T follicular helper cell (primary cell): ENCODE measurements at places on chromosomes 2 and 18.

- DNase-seq = no peak
Measured at GRCh38 chr2:205187731-205188130, 494.6 kb upstream of the NRP2 start.

DNA sequence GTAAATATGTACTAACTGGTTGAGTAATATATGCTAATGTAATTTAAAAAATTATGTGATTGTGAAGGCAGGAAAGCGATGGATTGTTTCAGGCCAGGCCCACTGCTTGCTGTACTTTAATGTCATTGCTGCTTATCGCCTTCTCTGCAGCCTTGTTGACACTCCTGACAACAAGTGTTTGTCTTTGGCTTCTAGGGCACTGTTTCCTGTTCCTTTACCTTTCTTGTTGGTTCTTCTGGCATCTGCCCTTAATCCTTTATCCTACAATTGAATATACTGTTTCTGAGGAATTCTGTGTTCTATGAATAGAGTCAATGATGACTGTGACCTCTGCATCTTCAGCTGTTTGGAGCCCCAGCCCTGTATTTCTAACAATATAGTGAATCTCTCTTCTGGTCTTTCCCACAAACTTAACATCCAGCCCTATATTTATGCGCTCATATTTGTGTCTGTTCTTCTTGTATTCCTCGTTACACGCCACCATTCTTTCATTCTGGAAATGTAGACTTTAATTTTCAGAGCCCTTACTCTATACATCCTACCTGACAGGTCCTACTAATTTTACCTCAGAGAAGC lies 17.6 kb downstream of the ACSL3 start:
- DNase-seq = no peak

GRCh38 chr2:170017860-170018532 lies 160.0 kb upstream of the MYO3B start:
- no peak for DNase-seq

DNA sequence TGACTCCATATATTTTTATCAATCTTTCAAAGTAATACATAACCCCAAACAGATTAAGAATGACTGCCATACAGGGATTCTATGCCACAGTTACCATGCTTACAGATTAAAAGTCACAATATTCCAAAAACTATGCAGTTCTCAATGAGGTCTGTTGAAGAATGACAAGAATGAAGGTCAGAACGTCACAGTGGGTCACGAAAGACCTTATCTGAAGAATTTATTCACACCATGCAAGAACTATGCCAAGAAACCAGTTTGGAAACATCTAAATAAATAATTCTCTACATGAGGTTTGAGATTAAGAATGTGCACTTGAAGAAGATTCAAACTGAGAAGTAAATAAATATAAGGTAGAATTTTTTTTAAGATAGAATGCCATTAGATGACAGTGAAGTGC lies 253.3 kb downstream of the EXOC6B start:
- DNase-seq = no peak

GRCh38 chr2:118814368-118814767 lies 33.1 kb downstream of the EN1 start:
- DNase-seq = no peak

- no peak for DNase-seq
Measured at GRCh38 chr2:40497251-40497859, 45.5 kb upstream of the SLC8A1 start.

- DNase-seq = no peak
Measured at GRCh38 chr2:239951129-239951734, 73.9 kb downstream of the NDUFA10 start.

DNA sequence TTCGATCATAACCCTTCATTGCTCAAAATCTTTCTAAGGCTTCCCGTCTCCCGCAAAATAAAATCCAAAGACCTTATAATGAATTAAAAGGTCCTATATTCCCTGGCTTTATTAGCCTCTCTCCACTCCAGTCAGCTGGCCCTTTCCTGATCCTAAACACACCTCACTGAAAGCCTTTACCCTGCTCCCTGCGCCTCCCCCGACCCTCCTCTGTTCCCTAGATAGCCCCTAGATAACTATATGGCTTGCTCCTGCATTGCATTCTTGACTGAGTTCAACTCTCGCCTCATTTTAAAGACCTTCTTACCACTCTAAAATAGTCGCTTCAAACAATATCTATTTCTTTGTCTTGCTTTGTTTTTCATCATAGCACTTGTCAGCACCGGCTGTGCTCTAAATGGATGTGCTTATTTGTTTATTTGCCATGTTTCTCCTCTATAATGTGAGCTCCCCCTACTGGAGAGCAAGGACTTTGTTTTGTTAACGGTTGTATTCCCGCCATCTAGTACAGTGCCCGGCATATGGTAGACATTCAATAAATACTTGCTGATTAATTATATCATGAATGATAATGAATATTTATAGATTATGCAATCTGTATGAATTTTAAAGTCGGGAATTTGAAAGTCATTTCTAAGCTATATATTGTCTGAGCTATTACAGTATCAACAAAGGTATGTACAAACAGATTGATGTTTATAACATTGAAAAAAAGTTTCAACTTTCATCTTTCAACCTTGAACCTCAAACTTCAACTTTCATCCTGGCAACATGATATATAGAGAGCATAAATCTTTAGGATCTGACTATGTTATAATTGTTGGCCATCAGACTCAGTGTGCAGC lies 32.4 kb upstream of the VIT start:
- no peak for DNase-seq

DNA sequence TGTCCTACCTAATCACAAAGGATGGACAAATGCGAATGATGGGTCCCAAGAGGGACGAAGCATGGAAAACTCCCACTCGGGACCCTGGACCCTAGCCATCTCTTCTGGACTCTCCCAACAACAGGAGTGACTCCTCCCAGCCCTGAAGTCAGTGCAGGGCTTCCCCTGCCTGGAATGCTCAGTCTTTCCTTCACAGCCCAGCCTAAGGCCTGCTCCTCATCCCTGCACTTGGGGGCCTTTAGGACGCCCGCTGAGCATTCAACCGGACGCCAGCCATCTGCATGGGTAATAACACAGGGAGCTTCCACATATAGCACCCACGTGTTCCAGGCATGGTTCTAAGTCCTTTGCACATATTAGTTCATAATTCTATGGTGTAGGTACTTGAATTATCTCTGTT lies 237.5 kb downstream of the KLHL29 start:
- DNase-seq = no peak

GRCh38 chr2:26696351-26696816 lies 3.9 kb downstream of the KCNK3 start:
- no peak for DNase-seq

DNA sequence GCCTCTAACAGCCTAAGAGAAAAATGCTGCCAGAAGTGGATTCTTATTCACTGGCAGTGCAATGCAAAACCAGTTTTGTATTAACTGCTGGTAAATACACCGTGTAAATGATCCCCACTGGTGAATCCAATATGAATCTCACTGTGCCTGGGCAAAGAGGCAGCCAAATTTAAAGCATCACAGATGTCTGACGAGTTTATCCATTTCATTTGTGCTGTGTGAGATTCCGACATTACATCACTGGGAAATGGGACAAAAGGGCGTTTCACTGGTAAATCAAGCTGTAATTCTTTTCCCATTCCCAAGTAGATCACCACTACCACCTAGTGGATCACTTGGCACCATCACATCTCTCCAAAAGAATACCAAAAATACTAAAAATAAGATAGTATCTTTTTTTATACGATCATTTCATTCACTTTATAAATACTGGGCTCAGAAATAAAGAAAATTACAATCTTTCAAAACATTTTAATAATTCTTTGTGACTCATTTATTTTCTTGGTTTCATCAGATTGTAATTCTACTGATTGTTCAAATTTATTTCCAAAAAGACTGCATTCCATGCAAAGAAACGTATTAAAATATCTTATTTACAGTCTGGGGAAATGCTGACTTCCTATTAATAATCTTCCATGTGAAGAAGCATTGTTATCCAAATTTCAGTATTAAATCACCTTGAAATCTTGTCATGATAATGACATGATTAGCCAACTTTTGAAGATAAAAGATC lies 125.6 kb downstream of the GRB14 start:
- no peak for DNase-seq

DNA sequence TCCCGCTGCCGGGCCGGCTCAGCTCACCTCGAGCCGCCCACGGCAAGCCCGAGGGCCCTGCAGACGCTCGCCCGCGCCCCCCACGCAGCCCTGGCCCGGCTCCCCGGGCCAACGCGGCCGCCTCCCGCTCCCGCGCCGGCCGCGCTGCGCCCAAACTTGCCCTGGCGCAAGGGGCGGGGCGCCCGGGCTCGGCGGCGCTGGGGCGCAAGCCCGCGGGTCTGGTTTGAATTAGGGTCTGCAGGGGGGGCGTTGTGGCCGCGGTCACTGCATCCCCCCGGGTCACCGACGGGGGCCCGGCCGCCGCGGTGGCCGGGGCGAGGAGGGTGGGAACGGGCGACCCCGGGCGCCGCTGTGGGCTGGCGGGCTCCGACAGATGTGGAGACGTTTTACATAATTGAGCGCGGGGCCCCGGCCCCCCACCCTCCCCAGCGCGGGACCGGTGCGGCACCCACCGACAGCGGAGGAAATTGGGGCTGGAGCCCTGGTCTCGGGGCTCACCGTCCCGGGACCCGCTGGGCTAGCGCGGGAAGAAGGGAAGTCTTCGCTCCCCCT lies 690 bp downstream of the SDC1 start:
- no peak for DNase-seq

GRCh38 chr2:59308108-59308507 lies 1067.0 kb upstream of the FANCL start:
- DNase-seq = no peak

DNA sequence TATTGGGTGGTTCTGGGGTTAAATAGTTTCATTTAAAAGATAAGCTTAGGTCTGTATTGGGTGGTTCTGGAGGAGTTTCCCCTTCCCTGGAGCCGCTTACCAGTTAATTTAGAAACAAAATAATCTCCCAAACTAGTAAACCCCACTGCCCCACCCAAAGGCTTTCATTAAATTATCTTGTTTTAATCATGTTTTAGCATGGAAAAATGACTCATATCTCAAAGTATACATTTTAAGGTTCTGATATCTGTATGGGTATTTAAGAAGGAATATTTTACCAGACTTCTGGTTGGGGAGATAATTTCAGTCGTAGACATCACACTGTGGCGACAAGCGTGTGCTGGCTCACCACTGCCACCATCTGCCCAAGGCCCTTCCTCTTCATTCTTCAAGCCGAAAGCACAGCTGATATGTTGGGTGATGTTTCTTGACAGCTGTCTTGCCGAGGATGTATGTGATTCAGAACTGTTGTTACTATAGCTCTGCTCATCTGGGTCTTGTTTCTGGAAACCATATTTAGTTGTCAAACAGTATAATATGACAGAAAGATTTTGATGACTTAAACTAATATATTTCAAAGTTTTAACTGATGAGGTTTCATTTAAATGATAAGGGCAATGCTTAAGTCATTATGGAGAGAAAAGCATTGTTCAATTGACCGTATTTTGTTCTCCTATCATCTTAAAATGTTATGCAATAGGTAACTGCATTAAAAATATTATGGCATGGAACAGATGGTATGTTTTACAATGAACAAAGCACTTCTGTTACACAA lies 5.1 kb downstream of the FIGLA start:
- DNase-seq = no peak

DNA sequence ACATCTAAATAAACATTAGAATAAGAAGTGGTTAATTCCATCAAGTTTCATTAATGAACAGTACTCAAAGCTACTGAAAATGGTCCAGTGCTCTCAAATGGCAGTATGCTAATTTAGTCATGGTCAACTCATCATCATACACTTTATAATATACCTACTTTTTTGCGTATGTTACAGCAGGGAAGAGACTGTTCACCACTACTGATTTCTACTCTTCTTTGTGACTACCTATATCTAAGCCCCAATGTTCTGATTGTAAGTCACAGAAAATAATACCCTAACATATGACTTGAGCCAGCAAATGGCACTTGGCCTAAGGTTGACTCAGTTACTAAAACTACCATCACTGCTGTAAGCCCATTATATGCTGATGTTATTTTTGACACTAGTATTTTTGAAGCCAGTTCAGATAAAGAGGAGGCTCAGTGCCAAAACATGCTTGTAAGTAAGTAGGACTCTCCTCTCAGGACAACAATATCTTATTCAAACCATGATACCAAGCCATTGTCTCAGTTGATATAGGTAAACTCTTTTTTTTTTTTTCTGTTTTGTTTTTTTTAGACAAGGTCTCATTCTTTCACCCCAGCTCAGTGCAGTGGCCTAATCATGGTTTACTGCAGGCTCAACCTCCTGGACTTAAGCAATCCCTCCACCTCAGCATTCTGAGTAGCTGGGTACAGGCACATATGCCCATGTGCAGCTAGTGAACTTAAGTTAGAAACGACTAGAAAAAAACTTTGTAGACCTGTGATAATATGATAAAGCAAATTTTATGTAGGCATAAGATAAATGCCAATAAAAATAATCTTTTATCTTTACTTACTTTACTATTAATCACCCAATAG lies 266.9 kb downstream of the ZNF385B start:
- DNase-seq = no peak

- DNase-seq = no peak
Measured at GRCh38 chr18:27363872-27364271, 178.8 kb upstream of the CHST9 start.

DNA sequence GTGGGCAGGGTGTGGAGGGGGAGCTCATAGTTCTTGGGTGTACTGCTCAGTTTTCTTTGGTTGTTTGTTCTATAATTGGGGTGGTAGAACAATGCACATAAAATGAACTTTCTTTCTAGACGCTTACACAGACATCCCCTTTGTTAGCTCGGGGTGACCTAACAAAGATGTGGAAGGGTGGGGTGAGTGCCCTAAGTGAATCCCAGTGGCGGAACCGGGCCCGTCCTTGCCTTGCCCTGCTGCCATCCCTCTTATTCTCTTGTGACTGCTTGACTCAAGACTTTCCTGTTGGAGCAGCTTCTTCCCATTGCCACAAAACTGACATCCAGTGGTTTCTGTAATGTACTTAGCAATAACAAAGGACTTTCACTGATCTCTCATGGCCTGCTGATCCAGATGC lies 268.1 kb downstream of the PTGR3 start:
- no peak for DNase-seq

GRCh38 chr2:113122364-113122763 lies 5.0 kb upstream of the IL1RN start:
- DNase-seq = no peak

GRCh38 chr2:23605236-23605635 lies 220.3 kb downstream of the KLHL29 start:
- no peak for DNase-seq

DNA sequence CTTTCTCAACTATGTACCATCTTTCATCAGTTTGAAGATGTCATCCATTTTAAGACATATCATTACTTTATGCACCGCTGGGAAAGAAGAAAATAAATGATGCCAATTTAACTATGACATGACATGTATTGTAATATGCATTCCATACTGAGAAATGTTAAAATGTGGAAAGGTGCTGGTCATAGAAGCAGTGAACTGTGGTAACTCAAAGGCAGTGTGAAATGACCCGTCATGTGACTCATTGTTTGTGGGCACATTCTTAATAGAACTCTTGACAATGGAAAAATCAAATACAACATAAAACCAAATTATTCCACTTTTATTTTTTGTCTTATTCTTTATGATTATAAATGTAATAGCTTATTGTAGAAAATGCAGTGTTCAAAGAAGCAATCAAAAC lies 455.0 kb upstream of the ST6GAL2 start:
- no peak for DNase-seq
